Activated T-cell treated with anti-CD3 and anti-CD28 coated beads for 48 hours (primary cell): ENCODE measurements at places on chromosomes 13 and 19.
A peak's percentile ranks its signal among the peaks of the same experiment; 100 is the strongest.

- DNase-seq = no peak
These were observed 5.5 kb upstream of the ADGRE5 start for GRCh38 chr19:14375582-14376291.

- no peak for DNase-seq
These were observed 435 bp downstream of the SBK3 start for GRCh38 chr19:55544776-55545439.

DNA sequence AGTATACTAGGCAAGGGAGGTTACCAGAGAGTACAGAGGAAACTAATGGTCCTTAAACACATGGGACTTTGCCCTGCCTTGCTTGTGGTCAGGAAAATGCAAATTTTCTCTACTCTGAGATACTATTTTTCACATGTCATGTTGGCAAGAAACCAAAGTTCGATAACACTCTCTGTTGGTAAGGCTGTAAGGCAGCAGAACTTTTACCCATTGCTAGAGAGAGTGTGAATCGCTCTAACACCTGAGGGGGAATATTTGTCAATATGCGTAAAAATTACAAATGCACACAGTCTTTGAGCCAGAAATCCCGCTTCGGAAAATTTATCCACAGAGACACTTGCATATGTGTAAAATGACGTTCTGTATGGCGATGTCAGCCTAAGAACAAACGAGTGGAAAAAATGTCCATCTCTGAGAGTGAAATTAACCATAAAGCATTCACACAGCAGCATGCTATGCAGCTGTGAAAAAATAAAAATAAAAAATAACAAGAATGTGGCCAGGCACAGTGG lies 9.5 kb upstream of the RFX1 start:
- no peak for DNase-seq

GRCh38 chr13:113216254-113217048 lies 7.0 kb downstream of the CUL4A start:
- DNase-seq = no peak

GRCh38 chr13:100493418-100493817 lies 95.2 kb downstream of the GGACT start:
- DNase-seq = no peak

- no peak for DNase-seq
These were observed 190.0 kb upstream of the GPR12 start for GRCh38 chr13:26950546-26950945.

DNA sequence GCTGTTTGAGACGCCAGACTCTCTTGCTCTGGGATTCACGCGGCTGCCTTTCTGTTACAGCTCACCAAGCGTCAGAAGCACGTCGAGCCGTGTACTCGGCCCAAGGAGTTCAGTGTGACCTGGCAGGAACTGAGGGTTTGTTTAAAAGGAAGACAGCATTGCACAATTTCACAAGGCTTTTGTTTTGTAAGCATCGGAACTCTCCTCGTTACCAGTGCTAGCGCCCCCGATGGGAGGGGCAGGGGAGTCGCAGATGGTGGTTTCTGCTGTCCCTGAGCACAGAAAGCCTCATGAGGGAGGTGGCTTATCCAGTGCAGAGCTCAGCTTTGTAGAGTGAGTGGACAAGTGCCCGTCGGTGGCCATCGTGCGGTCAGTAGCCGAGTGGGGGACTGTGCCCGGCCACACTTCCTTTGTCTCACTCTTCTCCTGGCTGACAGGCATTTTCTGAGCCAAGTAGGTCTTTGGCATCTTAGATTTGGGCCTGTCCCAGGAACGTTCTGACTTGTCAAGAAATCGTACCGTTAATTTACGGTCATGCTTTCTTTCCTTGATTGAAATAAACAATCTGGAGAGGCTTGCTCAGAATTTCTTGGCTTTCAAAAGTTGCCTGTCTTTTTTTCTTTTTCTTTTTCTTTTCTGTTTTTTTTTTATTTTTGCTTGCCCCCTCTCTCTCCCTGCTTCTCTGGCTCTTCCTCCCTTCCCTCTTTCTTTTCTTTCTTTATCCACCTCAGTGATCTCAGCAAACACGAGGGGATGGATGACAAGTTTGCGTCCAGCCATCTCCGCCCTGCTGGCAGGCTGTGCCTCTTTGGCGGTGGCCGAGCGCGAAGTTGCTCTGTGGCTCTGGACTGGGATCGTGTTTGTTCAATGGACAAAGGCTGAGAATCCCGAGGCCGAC lies 7.7 kb downstream of the KDM4B start:
- no peak for DNase-seq

GRCh38 chr13:24564881-24565280 lies 52.3 kb upstream of the PARP4 start:
- no peak for DNase-seq

- no peak for DNase-seq
These were observed 53.7 kb downstream of the CYSLTR2 start for GRCh38 chr13:48707405-48707804.

DNA sequence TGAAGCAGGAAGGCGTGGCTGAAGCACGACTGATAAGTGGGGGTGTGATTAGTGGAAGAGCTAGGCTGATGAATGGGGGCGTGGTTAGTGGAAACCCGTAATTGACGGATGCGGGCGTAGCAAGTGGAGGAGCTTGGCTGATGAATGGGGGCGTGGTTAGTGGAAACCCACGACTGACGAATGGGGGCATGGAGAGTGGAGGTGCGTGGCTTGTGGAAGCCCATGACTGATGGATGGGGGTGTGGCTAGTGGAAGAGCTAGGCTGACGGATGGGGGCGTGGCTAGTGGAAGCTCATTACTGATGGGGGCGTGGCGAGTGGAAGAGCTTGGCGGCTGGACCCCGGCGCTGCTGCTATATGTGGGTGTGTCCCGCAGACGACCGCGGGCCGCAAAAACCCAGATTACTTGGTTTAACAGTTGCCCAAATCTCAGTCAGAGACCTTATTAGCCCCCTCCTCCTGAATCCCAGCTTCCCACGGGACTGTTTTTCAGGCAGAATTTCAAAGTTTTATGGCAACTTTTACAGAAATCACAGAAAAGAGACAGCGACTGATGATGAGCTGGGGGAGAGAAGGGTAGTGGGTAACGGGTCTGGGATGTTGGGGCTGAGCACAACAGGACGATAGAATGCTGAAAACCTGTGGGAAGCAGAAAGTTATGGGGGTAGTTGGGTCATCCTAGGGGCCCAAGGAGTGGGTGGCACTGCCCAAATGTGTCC lies 9.0 kb upstream of the MEIS3 start:
- peak; percentile 86 for DNase-seq

DNA sequence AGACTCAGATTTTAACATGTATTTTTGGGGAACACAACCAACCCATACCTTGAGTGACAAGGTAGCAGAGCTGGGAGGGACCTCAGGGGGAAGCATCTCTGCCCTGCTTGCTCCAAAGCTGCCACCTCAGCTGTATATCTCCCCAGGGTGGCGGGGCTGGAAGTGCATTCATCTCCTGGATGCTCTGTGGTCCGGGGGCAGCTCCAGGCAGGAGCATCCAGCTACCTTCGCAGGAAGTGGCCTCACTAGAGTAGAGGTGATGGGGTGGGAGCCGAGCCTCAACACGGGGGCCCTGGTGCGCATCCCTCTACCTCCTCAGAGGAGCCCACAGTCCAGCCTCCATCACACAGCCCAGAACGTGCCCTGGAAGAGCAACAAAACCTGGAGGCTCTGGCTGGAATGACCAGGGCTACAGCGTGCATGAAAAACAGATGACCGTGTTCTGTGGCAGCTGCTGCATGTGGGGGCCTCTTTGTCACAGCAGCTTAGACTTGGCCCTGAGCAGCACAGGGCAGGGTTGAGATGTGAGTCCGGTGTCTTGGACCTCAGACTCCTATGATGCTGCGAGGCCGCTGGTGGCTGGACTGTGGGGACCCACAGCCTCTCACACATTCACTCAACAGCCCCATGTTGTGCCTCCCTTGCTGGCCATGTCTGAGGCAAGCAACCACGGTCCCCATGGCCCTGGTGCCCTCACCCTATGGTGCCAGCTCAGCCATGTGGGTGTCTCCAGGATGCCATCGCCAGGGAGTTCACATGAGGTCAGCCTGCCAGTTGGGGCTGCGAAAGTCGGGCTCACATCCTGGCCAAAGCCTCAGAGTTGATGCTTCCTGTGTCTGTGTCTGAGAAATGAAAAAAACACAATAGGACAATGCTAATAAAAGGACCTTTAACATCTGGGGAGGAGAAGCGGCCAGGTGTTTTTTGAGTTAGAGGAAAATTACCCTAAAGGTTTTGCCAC lies 17.1 kb upstream of the GAS6 start:
- DNase-seq = no peak

GRCh38 chr19:35107545-35107944 lies 8.1 kb upstream of the FXYD3 start:
- DNase-seq = no peak

DNA sequence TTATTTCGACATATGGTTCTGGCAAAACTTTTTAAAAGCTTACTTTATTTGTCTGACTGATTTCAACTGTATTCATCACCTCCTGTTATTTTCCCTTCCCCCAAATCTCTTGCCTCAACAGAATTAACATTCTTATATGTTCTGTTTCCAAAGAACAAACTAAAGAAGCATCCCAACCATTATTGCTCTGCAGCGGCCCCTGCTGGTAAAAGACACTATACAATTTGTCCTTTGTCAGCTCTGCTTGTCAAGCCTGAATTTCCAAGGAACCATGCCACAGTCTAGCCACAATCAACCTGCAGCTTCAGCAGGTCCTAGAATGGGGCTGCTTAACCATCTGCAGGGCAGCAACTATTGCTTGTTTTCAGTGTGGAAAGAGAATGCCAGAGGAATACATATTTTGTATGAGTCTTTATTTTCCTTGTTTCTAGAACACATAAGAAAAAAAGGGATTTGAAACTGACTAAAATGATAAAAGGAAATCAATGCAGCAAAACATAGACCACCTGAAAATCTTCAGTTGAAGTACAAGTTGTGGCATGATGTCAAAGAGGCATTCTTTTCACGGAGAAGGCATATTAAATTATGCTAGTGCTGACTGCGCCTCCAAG lies 845.3 kb downstream of the DIAPH3 start:
- peak; percentile 30 for DNase-seq

DNA sequence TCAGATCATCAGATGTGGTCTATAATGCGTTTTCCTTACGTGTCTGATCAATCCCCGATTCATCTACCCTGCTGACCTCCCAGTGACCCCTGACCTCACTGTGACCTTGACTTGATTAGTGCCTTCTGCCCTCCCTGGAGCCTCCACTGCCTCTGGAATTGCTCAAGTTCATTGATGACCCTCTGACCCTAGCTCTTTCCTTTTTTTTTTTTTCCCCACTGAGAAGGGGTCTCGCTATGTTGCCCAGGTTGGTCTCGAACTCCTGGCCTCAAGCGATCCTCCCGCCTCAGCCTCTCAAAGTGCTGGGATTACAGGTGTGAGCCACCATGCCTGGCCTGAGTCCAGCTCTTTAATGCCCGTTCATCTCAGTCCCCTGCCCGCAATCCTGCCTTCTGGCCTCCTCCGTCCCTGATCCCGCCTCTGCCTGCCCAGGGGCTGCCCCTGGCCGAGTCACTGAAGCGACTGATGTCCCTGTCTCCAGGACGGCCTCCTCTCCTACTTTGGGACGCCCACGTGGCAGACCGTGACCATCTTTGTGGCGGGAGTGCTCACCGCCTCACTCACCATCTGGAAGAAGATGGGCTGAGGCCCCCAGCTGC lies 4.0 kb upstream of the FTL start:
- DNase-seq = no peak

- DNase-seq = no peak
These were observed 4.9 kb upstream of the ZNF580 start for GRCh38 chr19:55635856-55636440.

- no peak for DNase-seq
These were observed 13.9 kb upstream of the HS6ST3 start for GRCh38 chr13:96075953-96076543.

DNA sequence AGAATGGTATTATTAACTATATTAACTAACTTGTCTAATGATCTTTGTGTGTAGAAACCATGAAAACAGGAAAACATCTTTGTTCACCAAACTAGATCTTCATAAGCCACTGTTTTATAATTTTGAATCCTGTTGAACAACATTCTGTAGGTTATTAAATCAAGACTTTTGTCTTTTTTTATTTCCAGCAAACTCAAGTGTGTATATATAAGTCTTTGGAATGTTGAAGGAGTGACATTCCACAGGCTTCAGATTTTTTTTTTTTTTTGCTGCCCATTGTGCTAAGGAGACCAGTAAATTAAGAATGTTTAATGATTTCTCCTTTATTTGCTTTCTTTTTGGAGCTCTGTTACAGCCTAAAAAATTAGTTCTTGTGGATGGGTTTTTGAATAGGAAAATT lies 89.6 kb downstream of the LMO7 start:
- DNase-seq = no peak

GRCh38 chr13:58782736-58783135 lies 1151.2 kb downstream of the PCDH17 start:
- no peak for DNase-seq

- DNase-seq = no peak
These were observed 23.6 kb upstream of the PHF11 start for GRCh38 chr13:49472186-49472585.

DNA sequence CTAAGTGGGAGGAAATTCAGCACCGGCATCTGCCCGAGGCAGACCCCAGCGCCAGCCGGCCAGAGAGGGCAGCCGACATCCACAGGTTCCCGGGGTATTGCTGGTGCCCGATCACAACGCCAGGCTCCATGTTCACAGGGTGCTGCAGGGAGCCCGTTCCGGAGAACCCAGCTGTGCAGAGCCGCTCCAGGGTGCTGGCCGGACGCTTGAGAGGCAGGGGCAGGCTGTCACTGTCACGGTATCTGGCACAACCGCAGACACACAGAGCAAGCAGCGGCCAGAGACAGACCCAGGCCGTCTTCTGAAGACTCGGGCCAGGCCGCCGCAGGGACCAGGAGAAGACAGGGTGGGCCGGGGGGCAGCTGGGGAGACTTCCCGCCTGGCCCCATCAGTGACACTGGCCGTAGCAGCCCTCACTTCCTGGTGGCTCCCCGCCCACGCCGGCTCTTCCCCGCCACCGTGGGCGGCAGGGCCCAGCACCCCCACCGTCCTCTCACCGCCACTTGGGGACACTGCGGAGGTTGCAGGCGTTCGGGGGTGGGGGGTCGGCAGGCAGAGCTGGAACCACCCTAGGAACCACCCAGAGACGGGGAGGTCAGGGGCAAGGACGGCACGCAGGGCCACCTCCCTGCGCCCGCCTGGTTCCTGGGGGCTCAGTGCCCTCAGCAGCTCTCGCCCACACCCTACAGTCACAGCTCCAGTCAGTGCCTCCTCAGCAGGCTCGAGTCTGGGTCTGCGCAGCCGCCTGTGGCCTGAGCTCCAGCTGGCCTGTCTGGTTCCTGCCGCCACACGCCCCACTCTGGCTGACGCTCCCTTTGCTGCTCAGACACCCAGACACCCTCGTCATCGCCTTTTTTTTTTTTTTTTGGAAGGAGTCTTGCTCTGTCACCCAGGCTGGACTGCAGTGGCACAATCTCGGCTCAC lies 3.8 kb downstream of the RNF126 start:
- no peak for DNase-seq

DNA sequence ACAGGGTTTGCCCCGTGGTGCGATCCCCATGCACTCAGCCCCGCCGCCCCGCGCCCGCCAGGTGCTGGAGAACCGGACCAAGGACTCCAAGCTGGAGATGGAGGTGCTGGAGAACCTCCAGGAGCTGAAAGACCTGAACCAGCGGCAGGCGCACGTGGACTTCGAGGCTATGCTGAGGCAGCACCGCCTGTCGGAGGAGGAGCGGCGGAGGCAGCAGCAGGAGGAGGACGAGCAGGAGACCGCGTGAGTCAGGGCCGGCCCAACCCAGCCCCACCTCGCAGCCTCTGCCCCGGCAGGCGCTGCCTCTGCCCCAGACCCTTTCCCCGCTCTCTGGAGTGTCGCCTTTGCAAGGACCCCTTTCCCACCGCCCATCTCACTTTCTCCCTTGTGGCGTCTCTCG lies 11.3 kb downstream of the YJU2 start:
- DNase-seq = no peak

GRCh38 chr19:58212336-58213074 lies 16.2 kb upstream of the ZNF544 start:
- DNase-seq = no peak
